ENCODE measurements at places on chromosomes 16 and 17.
A peak's percentile ranks its signal among the peaks of the same experiment; 100 is the strongest.

- no peak for DNase-seq
These were observed 120.7 kb downstream of the RAB11FIP4 start for GRCh38 chr17:31512104-31512740.

- no peak for DNase-seq
These were observed 5.4 kb upstream of the CRYBA1 start for GRCh38 chr17:29240968-29241963.

GRCh38 chr17:77619326-77619725, 339.2 kb upstream of the TNRC6C start:
- no peak for DNase-seq

- peak; percentile 47 for DNase-seq
These were observed 10.8 kb downstream of the CASKIN2 start for GRCh38 chr17:75504347-75505151.

DNA sequence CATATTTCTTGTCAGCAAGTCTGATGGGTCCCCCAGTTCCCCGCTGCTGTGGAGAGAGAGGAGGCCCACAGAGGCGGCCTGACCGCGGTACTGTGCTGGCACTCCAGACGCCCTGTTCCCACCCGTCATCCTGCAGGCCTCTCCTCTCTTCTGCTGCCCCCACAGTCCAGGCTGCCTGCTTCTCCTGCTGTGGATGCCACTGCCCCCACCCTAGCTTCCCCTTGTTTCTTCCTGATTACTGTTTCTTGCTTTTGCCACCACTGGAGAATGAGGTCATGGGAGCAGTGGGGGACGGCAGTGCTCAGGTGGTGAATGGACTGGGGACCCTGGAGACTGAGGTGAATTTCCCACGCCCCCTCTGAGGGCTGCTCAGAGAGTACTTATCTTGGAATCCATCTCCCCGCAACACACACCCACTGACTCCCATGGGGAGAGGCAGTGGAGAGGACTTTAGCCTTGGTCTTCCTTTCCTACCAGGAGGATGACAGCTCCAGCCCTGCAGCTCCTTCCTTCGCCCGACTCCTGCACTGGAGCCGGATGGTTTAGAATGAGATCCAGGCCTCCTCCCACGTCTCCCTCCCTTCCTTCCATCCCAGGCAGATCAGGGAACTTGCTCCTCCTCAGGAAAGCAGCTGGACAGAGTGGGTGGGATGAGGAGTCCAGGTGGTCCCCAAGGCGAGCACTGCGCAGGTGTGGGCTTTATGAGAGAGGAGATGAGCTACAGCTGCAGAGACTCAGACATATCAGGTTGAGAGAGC, 60.4 kb downstream of the PLXDC1 start:
- DNase-seq: no peak

DNA sequence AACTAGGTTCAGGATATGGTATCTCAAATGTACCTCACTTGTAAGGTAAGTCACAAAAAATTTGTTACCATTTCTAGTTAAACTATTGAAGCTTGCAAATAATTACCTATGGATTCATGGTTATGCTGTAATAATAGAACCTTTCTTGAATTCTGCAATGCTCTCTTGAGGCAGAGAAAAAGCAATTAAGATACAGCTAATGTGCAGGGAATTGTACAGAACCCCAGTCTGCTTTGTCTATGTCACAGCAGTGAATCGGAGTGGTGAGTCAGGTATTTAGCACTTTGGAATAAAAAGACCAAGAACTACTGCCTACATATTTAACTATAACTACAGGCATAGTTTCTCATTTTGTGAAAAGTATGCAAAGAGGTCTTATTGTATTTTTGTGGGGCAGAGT, 228.7 kb upstream of the GOT2 start:
- DNase-seq: no peak

- DNase-seq: no peak
These were observed 6.8 kb downstream of the SEPHS2 start for GRCh38 chr16:30438835-30439234.

GRCh38 chr16:88503374-88503770, 50.3 kb downstream of the ZFPM1 start:
- DNase-seq: no peak

DNA sequence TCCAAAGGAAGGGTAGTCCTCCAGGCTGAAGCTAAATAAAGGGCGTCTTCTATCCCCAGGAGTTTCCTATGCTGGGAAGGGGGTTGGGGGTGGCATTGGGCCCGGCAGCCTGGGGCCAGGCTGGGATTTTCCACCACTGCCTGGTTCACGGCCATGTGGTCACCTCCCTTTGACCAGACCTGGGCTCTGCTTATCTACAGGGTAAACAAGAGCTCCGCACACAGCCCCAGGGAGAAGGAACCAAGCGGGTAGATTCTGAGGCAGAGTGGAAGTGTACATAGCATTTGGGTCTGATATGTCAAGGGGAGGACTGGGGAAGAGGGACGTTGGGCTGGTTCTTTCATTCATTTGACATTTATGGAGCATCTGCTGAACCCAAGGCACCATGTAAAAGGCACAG, 27.2 kb upstream of the TMEM220 start:
- DNase-seq: no peak

DNA sequence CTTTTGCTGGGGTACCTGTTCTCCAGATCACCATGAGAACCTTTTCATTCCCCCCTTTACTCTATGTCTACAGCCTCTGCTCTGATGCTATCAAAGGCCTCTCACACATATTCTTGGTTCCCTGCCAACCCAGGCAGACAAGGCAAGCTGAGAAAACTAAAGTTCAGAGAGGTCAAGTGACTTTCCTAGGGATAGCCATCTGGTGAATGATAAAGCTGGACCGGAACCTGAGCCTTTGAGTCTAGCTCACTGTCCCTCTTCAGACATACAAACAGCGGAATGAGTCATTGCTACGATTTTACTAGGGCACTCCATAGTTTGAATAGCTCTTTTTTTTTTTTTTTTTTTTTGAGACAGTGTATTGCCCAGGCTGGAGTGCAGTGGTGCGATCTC, 73.3 kb downstream of the XYLT1 start:
- no peak for DNase-seq

- DNase-seq: no peak
These were observed 68.5 kb downstream of the WWP2 start for GRCh38 chr16:69830534-69831211.

DNA sequence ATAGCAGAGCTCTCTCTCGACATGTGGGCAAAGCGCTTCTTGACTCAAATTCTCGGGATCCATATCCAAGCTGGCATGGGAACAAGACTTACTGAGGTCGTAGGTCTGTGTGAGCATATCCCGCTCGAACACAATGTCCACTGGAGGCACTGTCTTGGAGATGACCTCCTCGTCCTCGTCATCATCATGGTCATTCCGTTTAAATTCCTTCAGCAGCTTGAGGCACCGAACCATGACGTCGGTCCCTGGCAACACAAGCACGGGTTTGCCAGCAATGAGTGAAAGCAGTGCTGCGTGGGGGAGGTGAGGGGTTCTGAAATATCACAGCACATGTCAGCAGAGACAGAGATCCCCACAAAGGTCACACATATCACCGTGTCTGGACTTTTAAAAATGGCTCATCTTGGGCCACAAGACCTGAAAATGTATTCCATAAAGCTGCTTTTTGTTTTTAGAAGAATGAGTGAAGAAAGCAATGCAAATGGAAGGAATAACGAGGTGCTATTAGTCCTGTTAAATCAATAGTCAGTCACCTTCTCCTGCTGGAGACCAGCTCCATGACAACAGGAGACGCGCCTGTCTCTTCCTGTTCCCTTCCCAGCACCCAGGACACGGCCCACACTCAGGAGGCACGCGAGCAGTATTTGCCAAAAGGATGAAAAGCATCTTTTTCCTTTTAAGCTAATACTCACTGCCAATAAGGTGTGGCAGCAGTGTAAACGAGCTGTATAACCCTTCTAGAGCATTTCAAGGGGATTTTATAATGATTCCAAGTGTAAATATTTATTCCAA, 37.9 kb downstream of the GTF3C1 start:
- no peak for DNase-seq

DNA sequence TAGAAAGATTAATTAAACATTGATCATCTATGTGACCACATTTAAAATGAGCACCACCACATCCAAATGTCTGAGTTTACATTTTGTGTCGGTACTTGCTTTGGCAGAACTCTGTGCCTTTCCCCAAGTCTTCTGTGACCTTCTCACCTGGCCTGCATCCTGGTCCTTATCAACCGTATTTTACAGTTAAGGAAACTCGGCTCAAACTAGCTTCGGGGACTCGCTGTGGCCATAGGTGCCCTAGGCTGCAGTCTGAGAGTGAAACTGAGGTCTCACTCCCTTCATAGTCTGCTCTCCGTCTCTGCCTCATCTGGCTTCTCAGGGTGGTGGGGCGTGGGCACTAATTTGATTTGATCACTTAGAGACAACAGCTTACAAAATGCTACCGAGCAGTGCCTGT, 555.5 kb downstream of the WWOX start:
- no peak for DNase-seq

DNA sequence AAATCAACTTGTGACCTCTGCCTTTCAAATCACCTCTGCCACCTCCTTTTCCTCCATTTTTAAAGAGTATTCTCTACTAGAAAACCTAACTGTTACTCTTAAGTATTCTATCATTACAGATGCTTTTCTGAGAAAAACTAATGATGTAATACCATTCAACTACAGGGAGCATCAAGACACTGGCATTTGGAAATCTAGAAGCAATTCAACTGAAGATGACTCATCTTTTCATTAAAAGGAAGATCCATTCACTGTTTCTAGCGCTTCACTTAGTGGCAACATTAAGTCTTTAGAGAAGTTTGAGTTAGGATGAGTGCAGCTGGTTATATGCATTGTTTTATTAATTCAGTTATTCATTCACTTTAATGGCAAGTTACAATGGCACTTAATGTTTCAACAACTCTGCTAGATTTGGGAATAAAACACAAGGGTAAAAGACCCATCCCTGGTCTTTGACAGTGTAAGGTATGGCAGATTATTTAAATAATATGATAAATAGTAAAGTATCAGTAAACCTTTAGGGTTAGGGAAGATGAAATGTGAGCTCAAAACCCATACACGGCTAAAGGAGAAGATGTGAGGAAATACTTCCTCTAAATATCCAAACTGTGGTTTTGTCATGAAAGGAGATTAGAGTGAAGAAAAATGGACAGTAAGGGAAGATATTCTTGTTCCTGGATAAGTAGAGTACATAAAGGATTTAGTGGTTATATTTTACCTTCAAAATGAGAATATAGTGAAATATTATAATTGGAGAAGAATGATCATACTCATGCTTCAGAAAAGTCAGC, 61.7 kb downstream of the KCNJ2 start:
- DNase-seq: no peak

DNA sequence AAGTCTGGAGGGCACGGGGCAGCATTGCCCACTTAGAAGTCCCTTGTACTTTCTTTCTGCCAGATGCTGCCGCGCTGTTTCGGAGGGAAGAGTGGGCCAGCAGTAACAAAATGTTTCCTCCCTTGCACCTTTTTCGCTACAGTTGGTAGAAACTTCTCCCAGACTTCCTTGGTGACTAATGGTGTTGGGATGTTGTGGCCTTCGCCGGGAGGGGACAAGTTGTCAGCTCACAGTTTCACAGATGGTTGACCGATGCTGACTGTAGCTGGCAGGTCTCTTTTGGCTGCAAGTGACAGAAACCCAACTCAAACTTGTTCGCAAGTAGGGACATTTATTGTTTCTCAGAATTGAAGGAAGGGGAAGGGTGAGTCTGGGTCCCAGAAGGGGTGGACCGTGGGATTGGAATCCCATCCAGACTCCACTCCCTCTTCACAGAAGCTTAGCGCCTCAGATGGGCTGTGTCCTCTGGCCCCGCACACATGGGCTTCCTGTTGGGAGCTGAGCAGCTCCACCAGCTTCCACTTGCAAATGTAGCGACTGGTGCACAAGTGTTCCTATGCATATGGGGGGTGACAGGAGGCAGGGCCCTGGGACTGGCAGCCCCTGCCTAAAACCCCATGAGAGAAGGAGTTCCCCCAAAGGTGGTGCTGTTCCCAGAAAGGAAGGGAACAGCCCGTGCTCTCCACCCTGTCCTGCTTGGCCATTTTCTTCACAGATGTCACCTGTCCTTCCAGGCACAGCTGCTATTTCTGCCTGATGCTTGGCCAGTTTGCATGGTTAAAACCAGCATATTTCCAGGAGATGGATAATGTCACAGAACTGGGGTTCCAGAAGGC, 30.9 kb upstream of the RPRML start:
- DNase-seq: no peak

DNA sequence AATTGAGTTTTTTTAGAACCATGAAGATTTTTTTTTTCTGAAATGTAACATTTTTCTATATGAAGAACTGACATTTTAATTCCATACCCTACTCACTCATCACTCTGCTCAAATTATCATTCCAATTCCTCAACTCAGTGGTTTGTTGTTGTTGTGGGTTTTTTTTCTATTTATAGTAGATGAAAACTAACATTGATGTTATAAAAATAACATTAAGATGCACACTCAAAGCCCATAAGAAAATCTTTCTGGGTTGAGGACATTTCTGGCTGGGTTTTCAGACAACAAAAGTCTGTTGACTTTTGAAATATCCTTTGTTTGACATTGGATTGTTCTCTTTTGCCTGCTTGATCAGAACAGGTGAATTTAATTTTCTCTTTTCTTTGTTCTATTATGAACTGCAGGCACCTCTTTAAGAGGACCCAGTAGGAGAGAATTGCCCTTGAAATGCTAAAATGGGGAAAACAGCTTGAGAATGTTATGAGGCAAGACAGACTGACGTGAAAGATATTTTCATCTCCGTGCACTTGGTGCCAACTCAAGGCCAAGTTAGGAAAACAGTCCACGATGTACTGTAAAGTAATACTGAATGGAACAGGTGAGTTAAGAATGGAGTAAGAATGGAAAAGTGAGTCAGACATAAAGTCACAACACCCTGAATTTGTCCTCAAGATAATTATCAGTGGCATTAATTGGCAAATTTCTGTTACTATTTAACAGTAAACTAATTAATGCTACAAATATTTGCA, 16.1 kb upstream of the ABCA5 start:
- no peak for DNase-seq

DNA sequence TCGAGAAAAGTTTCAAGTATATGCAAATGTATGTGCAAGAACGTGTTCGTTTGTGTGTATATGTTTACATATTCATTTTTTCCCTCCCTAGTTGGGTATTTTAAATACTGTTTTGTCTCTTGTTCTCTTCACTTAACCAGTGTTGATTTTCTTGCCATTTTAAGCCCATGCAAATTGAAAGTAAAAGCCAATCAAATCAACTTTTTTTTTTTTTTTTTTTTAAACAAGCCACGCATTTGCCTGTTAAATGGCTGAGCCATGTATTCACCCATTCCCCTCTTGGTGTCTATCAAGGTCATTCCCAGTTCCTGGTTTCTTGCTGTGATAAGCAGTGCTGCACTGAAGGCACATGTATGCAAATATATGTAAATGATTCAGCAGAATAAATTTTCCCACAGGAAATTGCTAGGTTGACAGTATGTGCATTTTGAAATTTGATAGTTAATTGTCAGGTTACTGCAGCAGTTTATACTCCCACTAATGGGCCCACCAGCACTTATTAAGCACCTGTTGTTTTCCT, 12.2 kb downstream of the ABCC1 start:
- DNase-seq: no peak

DNA sequence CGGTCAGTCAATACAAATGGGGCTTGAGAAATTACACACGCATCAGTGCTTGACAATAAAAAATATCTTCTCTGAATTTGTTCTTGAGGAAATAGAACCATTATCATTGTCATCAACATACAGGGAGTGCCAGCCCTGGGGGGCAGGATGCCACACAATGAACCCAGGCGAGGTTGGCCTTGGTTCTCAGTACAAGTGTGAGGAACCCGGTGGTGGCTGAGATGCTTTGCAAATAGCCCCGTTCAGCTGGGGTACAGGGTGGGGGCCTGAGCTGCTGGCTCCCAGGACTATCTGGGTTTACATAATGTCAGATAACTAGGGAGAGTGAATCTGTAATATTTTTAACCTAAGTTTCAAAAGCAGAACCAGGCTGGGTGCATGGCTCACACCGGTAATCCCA, 112.8 kb upstream of the CDC42EP4 start:
- DNase-seq: no peak

All from activated CD4-positive, alpha-beta T cell treated with anti-CD3 and anti-CD28 coated beads, Interleukin-2, amount 50 U/mL, for 48 hours (primary cell).